ENCODE measurements at places on chromosomes 4 and X.

DNA sequence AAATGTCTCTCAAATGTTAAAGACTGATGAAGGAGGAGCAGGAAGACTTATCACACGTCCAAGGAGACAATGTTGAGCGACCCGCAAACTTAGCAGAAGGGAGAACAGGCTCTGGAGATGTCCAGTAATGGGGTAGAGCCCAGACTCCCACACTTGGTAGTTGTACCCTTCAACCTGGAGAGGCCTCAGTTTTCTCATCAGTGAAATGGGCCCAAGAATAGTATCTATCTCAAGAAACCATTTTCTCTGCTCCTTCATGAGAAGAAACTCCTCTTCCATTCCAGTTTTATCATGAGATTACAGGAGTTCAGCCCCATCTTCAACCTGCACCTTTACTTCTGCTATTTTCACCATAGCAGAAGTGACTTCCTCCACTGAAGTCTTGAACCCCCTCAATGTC, 169.9 kb downstream of the DHRSX start:
- DNase-seq: no peak

DNA sequence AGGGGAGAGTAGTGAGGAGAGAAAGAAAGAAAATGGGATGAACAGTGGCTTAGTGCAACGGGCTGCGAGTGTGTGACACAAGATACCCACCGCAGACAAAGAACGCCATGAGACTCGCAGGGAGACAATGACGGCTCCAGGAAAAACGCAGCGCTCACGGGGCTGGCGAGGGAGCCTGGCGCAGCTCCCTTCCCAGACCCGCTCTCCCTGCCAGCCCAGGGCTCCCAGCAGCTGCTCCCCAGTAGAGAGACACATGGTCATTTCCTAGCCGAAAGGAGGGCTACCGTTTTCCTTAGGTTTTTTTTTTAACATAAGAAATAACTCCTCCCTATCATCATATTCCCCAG, 149.5 kb downstream of the MAML3 start:
- no peak for DNase-seq

GRCh38 chrX:72110876-72111708, 20.6 kb downstream of the RTL5 start:
- no peak for DNase-seq

DNA sequence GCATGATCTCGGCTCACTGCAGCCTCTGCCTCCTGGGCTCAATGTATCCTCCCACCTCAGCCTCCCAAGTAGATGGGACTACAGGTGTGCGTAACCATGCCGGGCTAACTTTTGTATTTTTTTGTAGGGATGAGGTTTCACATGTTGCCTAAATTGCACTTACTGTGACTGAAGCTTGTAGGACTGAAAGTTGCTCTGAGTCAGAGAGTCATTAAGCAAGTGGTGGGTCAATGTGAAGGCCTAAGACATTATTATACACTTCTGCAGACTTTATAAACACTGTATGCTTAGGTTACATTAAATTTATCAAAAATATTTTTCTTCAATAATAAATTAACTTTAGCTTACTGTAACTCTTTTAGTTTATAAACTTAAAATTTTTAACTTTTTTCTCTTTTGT, 170.2 kb downstream of the FAT4 start:
- DNase-seq: no peak

DNA sequence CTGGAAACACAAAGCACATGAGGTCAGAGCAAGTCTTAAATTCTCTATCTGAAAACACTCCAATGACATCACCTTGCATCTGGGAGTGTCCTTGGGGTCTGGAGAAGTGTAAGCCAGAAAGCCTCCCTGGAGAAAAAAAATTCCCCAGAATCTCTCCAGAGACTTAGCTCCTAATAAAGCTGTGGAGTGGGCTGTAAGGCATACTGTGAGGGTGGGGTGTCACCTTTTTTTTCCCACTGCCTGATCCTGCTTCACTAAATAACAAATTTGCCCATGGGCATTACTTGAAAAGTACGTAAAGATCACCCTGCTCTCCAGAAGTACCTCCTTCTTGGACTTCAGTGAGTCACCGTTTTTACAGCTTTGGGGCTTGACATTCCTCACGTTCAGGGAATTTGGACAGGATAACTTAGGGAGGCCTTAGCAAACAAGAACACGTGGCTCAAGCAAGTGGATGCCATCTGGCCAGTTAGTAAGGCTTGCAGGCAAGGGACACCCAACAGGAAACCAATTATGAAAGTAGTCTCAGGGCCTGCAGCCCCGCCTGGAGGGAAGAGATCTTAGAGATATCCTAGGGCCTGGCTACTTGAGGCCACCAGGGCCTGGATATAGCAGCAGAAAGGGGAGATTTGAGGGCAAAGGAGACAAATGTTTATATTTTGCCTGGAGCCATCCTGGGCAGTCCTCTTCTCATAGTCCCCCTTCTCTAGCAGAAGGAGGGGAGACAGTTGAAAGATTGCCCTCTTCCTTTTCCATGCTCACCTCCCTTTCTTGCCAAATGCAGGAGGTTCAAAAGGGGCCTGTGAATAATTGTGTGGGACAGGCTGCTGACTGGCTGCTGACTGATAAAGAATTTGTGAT, 60.1 kb upstream of the PLAC1 start:
- DNase-seq: no peak

- DNase-seq: no peak
Observed at GRCh38 chrX:41946989-41947612, 23.7 kb upstream of the CASK start.

DNA sequence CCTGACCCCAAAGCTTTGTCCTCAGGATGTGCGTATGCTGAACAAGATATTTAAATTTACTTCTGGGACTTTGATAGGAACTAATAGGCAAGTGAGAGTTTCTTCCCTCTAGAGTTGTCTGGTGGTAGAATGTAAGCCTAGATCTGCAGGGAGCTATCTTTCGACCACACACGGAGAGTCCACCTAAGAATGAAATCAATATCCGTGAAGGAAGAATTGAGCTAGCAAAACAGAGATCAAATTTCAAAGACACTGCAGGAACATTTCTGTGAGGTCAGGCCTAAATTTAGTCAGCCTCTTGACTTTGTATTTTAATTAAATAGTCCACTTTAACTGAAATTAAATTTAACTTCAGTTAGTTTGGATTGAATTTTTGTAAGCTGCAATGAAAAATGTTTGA, 871.3 kb downstream of the RAB28 start:
- DNase-seq: no peak

All from stimulated activated naive CD4-positive, alpha-beta T cell treated with Interleukin-2 at 50 U/mL for 16 hours (primary cell).